ENCODE measurements at places on chromosomes 7 and 10.

DNA sequence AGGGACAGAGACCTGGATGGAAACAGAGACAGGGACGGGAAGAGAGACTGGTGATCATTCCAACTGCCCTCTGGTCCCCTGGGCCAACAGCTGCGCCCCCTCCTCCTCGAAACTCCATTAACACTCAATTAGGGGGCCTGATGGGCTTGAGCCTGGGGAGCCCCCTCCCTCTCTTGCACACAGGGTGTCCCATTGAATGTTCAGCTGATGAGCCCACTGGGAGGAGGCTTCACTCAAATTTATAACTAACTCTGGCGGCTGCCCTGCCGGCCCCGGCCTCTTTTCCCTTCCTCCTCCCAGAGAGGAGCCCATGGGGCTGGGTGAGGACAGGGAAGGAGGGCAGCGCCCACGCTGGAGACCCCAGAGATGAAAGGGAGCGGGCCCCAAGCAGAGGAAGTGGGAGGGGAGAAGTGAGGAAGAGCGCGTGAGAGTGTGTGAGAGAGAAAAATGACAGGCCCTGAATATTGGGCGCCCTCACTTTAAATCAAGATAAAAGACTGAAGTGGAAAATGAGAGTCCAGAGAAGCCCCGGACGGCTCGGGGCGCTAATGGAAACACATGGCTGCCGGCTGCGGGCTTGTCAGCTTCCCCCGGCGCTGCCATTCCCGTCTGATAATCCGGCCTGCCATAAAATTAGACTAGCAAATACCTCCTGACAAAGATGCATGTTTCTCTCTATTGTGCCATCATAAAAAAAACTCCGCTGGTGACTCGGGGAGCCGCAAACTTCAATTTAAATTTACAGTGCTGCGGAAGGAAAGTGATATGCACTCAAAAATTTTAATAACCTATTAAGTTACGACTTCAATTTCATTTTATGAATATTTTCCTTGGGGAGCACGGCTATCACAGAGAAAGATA lies 58.0 kb upstream of the PAX2 start:
- DNase-seq, result no peak

DNA sequence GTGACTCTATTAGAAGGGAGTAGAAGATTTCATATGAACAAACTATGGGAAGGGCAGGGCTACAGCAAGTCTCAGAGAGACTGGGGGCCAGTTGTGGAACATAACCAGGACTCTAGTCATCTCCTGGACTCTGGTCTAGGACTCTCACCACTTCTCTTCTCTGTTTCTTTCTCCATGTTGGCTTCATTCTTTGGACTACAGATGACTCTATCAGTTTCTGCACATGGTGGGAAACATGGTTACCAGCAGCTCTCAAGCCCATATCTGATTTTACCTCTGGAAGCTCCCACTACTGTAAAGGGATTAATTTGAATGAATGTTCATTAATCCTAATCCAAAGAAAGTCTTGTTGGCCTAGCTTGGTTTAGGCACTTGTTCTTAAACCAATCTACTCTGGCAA lies 84.7 kb downstream of the LRGUK start:
- DNase-seq, result no peak

- no peak for DNase-seq
These were observed 547.8 kb downstream of the SORCS3 start for GRCh38 chr10:105188737-105189462.

GRCh38 chr10:119131512-119132240 lies 27.8 kb downstream of the DENND10 start:
- no peak for DNase-seq

DNA sequence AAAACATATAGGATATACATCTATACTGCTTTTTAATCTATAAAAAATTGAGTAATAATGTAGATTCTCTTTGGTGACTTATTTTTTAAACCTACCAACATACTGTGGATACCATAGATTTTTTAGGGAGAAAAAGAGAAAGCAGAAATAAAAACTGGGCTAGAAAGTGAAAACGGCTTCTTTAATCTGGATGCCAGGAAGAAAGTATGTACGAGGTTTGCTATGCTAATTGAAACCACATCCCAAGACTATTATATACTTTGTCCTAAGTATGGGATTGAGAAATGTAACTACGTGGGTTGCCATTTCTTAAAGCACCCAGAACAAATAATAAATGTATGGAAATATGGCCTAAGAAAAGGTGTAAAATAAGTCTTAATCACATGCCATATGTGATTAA lies 129.0 kb upstream of the NFE2L3 start:
- DNase-seq, result no peak

DNA sequence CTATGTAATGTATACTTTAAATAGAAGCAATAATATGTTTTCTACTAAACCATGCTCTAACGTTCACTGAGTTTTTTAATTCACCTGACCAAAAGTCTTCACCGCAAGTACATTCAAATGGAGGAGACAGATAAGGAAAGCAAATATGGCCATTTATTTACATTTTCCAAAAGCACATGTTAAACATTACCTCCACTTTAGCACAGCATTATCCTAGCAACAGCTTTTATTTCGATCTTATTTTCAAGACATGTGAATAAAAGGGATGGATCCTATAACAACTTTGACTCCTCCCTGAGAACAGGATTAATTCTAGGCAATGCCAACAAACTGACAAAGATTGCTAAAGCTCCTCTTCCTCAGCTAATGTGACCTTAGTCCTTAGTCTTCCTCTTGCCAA lies 11.5 kb upstream of the GRM8 start:
- no peak for DNase-seq
